Activated naive CD4-positive, alpha-beta T cell treated with anti-CD3 and anti-CD28 coated beads for 36 hours (primary cell): ENCODE measurements at places on chromosomes 4 and X. TPM values are rescaled to one million over a fixed set of nuclear protein-coding genes. Genes with fewer than 3 reads are reported as not detected.

GRCh38 chrX:153763989-153764755 is at the start of gene PLXNB3:
Gene PLXNB3 (plus strand): TSS chrX:153764249. CDS start chrX:153765536, 1,287 bp downstream.
- H3K27ac ChIP-seq, result no peak within 1 kb of the TSS
- H3K27me3 ChIP-seq, result no peaks in the 10 kb centered on the region
- peak; percentile 82 for DNase-seq
- no peak within 1 kb of the TSS for H3K4me3 ChIP-seq

- H3K27ac ChIP-seq, result no peak overlapping the region
- H3K4me3 ChIP-seq, result no peak overlapping the region
- H3K4me1 ChIP-seq, result no peaks in the 10 kb centered on the region
- no peaks in the 10 kb centered on the region for H3K27me3 ChIP-seq
- no peaks in the 10 kb centered on the region for H3K36me3 ChIP-seq
- no peak for DNase-seq
Measured at GRCh38 chr4:114116861-114117260, 137.4 kb upstream of the ARSJ start.

GRCh38 chr4:104113850-104114249 is 380.8 kb downstream of the CXXC4 start:
- H3K27me3 ChIP-seq, result no peaks in the 10 kb centered on the region
- no peaks in the 10 kb centered on the region for H3K36me3 ChIP-seq
- DNase-seq, result no peak
- no peak overlapping the region for H3K27ac ChIP-seq

DNA sequence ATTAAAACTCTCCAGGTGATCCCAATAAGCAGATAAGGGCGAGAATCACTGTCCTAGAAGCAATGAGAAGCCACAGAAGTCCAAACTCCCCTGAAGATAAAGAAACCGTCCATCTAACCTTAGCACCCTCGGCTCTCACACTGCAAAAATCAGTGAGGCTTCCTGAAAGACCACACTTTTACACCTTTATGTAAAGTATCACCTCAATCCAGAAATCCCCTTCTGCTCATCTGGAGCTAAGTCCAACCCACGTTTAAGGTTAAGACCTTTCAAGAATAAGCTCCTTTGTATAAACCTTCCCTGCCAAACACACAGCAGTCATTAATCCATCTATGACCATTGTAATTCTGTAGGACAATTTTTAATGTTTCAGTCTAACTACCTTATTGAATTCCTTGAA is 41.7 kb downstream of the LIN54 start:
- peaks cover 2% of the 10 kb centered on the region for H3K4me1 ChIP-seq
- no peak overlapping the region for H3K27ac ChIP-seq
- H3K27me3 ChIP-seq, result no peaks in the 10 kb centered on the region
- H3K36me3 ChIP-seq, result peaks cover 32% of the 10 kb centered on the region
- DNase-seq, result no peak

Gene IL2
- total RNA-seq, result 142 TPM

- H3K36me3 ChIP-seq, result no peaks in the 10 kb centered on the region
- no peak overlapping the region for H3K27ac ChIP-seq
- H3K27me3 ChIP-seq, result peaks cover 37% of the 10 kb centered on the region
- peaks cover 5% of the 10 kb centered on the region for H3K4me1 ChIP-seq
- DNase-seq, result no peak
Measured at GRCh38 chr4:74104145-74104544, 5.2 kb upstream of the CXCL2 start.

- no peaks in the 10 kb centered on the region for H3K36me3 ChIP-seq
- no peak overlapping the region for H3K4me3 ChIP-seq
- no peak for DNase-seq
- H3K27ac ChIP-seq, result no peak overlapping the region
- H3K4me1 ChIP-seq, result no peaks in the 10 kb centered on the region
- H3K27me3 ChIP-seq, result peaks cover 5% of the 10 kb centered on the region
Measured at GRCh38 chr4:177118596-177118995, 191.1 kb upstream of the NEIL3 start.

DNA sequence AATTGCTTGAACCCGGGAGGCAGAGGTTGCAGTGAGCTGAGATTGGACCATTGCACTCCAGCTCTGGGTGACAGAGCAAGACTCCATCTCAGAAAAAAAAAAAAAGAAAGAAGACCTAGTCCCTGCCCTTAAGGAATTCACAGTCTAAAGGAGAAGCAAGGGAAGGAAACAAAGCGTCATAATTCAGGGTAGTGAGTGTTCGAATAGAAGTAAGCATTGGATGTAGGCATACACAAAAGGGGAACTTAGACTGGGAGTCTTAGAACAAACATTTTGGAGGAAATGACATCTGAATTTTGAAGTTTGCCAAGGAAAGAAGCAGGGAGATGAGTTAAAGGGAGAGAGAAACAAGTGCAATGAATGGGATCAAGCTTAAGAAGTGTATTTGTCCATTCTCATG is 32.4 kb downstream of the PPM1K start:
- H3K4me3 ChIP-seq, result no peak overlapping the region
- no peaks in the 10 kb centered on the region for H3K4me1 ChIP-seq
- no peaks in the 10 kb centered on the region for H3K36me3 ChIP-seq
- no peak for DNase-seq

Gene PGAM4
- 1.2 TPM for total RNA-seq

Gene BANK1
- 0.17 TPM for total RNA-seq
